ENCODE measurements at places on chromosomes 16 and 17.

GRCh38 chr16:82464187-82464586 lies 162.6 kb upstream of the CDH13 start:
- no peak for DNase-seq

GRCh38 chr17:37717627-37718323 lies 27.1 kb downstream of the HNF1B start:
- DNase-seq, result no peak

GRCh38 chr17:29349409-29349808 lies 40.8 kb upstream of the TAOK1 start:
- no peak for DNase-seq

- DNase-seq, result peak; percentile 74
These were observed 60.8 kb upstream of the CLEC18A start for GRCh38 chr16:69890114-69890891.

Data from fibroblast of mammary gland (primary cell).